ENCODE measurements at places on chromosomes 7 and 10. TPM values are rescaled to one million over a fixed set of nuclear protein-coding genes. Genes with fewer than 3 reads are reported as not detected.

The MYL7 gene
- total RNA-seq = not detected

The HOXA10 gene
- 98.8 TPM for total RNA-seq

The COPS6 gene
- 56.9 TPM for total RNA-seq

The ZNF488 gene
- 2.4 TPM for total RNA-seq

The SLC26A3 gene
- total RNA-seq = not detected

The SEMA3A gene
- total RNA-seq = 17.3 TPM

The ASL gene
- total RNA-seq = 30.9 TPM

The MSS51 gene
- 4.1 TPM for total RNA-seq

The STEAP1 gene
- total RNA-seq = 3.6 TPM

The GIMAP1 gene
- total RNA-seq = 2.6 TPM

The ANKRD1 gene
- total RNA-seq = 1.3 TPM

The TUBB8 gene
- total RNA-seq = 0.12 TPM

The FAM24A gene
- not detected for total RNA-seq

The MMP21 gene
- total RNA-seq = 0.23 TPM

The PRLHR gene
- not detected for total RNA-seq

The STEAP1B gene
- 1.5 TPM for total RNA-seq

The RAB19 gene
- total RNA-seq = 4.7 TPM

The MRPS33 gene
- total RNA-seq = 26.4 TPM

The AKR1B15 gene
- not detected for total RNA-seq

The METTL27 gene
- total RNA-seq = 19.3 TPM

The RELN gene
- total RNA-seq = 9.8 TPM

The FANK1 gene
- 4.9 TPM for total RNA-seq

The DOCK1 gene
- total RNA-seq = 96.6 TPM

The SRRM3 gene
- total RNA-seq = 1.5 TPM

The PLXDC2 gene
- 48.1 TPM for total RNA-seq

The UPK3B gene
- 1.6 TPM for total RNA-seq
